Stimulated activated CD8-positive, alpha-beta memory T cell treated with anti-CD3 and anti-CD28 coated beads, Interleukin-7, amount 100 ng/mL, for 4 hours (primary cell): ENCODE measurements at places on chromosomes 7 and 10.

GRCh38 chr7:35024298-35024697 lies 13.0 kb downstream of the DPY19L1 start:
- no peak for DNase-seq

DNA sequence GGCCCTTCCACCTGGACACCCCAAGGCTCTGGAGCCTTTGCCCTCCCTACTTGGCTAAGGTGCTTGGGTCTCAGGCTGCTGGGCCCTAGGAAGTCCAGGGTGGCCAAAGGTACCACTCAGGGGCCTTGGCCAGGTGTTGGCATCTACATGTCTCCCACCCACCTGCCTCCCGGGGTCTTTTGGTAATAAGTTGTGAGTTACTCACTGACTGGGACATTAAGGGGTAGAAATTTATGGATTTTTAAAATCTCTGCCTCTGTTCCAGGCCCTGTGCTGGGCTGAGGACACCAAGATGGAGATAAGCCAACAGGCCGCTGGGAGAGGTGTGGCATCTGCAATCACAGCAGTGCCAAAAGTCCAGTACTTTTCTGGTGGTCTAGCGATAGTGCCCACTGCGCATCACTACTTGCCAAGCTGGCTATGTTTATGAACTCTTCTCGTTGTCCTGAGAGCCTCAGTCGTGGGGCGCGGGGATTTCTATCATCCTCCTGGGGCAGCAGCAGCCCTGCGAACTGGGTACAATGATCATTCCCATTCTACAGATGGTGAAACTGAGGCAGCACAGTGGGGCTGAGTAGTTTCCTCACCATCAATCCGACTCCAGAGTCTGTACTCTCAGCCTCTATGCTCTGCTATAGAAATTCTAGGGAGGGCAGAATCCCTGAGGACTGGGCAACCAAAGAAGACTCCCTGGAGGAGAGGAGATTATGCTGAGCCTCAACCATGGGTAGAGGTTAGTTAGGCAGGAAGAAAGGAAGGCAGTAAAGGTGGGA lies 36.2 kb downstream of the TBATA start:
- no peak for DNase-seq

GRCh38 chr10:61832866-61833481 lies 68.5 kb upstream of the ARID5B start:
- DNase-seq: no peak

DNA sequence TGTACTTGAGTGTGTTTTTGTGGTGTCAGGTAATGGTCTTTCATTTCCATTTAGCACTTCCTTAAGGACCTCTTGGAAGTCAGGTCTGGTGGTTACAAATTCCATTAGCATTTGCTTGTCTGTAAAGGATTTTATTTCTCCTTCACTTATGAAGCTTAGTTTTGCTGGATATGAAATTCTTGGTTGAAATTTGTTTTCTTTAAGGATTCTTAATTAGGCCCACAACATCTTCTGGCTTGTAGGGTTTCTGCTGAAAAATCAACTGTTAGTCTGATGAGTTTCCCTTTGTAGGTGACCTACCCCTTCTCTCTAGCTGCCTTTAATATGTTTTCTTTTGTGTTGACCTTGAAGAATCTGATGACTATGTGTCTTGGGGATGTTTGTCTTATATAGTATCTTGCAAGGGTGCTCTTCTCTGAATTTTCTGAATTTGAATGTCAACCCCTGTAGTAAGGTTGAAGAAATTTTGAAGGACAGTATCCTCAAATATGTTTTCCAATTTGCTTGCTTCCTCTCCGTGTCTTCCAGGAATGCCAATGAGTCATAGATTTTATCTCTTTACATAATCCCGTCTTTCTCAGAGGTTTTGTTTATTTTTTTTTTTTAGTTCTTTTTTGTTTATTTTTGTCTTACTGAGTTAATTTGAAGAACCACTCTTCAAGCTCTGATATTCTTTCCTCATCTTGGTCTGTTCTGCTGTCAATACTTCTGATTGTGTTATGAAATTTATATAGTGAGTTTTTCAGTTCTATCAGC lies 70.2 kb downstream of the SLC39A12 start:
- DNase-seq: no peak

DNA sequence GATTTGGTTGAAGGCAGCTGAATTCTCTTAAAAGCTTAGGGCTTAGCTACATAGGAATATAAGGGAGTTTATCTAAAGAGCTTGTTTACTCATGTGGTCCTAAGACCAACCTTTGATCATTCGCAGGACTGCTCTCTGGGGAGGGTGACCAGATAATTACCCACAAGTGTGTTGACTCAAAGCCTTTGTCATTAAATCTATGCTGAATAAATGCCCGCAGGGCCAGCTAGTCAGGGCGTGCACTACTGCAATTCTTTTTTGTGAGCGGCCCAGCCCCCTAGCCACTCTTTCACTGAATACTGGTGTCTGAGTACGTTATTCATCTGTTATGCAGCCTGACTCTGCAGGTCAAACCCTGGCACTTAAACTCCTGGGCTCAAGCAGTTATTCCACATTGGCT lies 69.6 kb downstream of the AKAP9 start:
- DNase-seq: no peak

DNA sequence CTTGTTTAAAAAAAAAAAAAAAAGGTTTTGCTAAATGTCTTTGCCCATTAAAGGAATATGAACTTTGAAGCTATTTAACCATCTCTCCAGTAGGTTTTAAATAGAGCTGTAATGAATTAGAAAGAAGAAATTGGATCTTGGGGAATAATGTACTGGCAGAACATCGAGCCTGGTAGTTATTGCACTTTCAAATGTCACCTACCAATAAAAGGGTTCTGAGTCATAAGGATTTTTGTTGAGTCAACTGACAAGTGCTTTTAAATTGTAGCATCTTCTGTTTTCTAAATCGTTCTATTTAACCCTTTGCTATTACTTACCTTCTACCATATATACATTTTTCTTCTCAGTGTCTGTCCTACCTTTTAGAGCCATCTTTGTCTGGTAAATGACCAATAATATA lies 10.7 kb downstream of the CUTC start:
- DNase-seq: no peak

DNA sequence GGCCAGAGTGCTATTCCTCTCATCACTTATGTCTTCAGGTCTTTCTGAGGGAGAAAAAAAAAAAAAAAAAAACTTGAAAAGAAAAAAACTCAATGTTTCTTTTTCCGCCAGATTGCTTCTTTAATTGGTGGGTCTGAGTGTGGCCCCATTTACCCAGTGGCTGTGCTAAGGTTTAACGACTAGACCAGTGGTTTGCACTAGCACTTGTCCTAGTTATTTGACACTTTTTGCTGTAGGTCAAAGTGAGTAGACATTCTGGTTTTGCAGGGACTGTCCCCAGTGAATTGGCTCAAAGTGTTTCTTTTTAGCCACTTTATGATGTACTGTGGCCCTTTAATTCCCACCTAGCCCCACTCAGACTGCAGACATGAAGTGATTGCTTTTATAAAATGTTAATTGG lies 273.3 kb downstream of the PTEN start:
- no peak for DNase-seq

- no peak for DNase-seq
Measured at GRCh38 chr10:22598478-22598877, 115.9 kb downstream of the PIP4K2A start.

DNA sequence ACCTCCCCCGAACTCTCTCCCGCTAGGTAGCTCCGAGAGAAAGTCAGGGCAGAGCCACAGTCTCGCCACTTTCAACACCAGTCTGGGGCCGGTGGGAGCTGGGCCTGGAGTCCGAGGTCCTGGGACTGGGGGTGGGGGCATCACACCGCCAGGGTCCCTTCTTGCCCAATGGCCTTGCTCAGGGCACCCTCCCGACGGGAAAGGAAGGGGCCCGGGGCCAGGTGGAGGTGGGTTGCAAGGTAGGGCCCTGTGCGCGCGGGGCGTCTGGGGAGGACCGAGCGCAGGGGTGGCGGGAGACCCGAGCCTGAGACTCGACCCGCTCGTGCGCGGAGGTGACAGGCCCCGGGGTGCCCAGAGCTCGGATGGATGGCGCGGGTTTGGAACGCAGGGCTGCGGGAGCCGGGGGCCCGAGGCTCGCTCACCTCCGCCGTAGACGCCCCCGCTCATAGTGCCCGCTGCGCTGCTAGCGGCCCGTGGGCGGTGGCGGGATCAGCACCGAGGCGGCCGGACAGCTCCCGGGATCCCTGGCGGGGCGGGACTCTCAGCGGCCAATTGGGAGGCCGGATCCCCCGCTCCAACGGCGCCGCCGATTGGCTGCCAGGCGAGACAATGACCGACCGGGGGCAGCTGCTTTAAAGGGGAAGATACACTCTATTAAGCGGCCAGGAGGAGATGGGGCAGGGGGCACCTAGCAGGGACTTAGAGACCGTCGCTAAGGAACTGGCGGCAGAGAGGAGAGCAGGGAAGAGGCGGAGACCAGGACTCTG lies at the start of gene ACTL6B:
Gene ACTL6B, minus strand, starts transcription at position 541 of the 767 bp plus-strand sequence. Its CDS starts 94 bp downstream, at position 447.
- DNase-seq: no peak

DNA sequence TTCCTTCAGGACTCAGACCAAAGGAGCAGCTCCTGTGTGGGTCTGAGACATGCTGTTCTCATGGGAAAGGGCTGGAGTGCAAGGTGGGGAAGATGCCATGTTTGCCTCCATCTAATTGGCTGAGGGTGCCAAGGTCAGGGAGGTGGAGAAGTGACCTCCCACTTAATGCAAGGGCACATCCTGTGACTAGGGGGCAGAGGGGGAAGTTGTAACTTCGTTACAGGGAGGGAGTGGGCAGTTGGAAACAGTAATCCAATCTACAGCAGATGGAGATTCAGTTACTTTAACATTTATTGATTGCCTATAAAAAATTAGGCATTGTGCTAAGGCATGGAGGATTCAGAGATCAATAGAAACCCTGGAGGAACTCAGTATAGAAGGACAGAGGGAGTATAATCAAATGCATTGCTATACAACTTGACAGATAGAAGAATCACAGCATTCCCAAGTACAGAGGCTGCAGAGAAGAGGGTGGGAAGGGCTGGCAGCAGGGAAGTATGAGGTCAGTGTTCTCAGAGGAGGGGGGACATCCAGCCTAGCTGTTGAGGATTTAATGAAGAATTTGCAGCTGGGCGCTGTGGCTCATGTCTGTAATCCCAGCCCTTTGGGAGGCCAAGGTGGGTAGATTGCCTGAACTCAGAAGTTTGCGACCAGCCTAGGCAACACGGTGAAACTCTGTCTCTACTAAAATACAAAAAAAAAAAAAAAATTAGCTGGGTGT lies 75.9 kb downstream of the CCNY start:
- no peak for DNase-seq

- DNase-seq: no peak
Measured at GRCh38 chr10:132713421-132714095, 72.4 kb downstream of the NKX6-2 start.

- DNase-seq: no peak
Measured at GRCh38 chr7:44881610-44882009, 3.7 kb downstream of the PURB start.

- no peak for DNase-seq
Measured at GRCh38 chr10:73650537-73651331, 5.1 kb downstream of the SYNPO2L start.

DNA sequence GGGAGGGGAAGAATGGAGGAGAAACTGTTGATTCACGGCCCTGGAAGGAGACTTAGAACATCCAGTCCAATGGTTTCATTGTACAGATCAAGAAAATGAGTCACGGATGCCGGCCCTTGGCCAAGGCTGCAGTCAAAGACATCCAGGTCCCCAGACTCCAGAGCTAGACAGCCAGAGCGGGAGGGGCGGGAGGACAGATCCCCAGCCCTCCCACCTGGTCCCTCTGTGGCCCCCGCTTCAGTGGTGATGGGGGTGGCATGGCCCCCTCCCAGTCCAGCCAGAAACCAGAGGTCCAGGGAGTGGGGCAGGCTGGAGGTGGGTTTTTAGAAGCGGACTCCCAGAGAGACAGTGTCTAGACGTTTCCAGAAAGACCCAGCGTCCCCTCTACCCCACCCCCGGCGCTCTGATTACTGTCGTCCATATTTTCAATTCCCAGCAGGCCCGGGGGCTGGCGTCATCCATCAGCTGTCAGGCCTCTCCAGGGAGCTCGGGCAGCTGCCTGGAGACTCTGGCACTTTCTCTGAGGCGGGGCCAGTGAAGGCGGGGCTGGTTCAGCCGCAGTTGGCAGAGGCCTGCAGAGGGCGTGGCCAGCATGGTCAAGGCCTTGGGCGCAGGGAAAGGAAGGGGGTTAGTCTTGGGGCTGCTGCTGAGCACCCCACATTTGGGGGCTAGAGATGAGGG lies 8.0 kb upstream of the HSPB1 start:
- DNase-seq: no peak

GRCh38 chr7:42024537-42024936 lies 212.5 kb downstream of the GLI3 start:
- no peak for DNase-seq

DNA sequence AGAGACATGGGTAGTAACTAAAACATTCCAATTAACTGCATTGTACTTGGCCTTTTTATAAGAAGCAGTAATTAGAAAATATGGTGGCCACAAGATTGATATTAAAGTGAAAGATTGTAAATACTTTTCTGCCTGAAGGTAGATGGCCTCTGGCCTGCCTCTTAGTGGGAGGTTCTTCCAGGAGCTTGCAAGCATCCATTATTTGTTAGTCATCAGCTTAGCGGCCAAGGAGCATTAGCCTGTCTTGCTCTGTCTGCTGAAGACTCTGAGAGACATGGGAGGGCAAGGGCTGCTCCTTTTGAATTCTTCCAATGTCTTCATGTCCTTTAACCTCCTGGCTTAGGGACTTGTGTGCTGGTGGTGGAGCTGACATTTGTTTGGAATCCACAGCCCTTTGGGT lies 80.4 kb downstream of the TCF7L2 start:
- no peak for DNase-seq

DNA sequence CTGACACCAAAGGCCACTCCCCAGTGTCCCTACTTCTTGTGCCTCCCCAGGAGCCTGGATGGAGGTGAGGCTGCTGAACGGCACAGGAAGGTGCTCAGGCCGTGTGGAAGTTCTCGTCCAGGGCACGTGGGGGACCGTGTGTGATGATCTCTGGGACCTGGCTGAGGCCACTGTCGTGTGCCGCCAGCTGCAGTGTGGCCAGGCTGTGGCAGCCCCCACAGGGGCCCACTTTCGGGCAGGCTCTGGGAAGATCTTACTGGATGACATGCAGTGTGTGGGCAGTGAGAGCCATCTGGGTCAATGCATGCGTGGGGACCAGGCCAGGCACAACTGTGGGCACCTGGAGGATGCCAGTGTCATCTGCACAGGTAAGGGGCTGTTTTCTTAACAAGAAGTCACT lies 57.0 kb upstream of the C10orf120 start:
- no peak for DNase-seq

- no peak for DNase-seq
Measured at GRCh38 chr10:101767966-101768790, 7.7 kb downstream of the FGF8 start.

- no peak for DNase-seq
Measured at GRCh38 chr7:150417863-150418262, 32.6 kb upstream of the GIMAP8 start.
